ENCODE measurements at places on chromosomes 3 and 15.
A peak's percentile ranks its signal among the peaks of the same experiment; 100 is the strongest.

- DNase-seq, result no peak
Observed at GRCh38 chr3:133965906-133966305, 63.8 kb downstream of the SLCO2A1 start.

GRCh38 chr3:146817704-146818103 is 212.6 kb upstream of the PLSCR5 start:
- DNase-seq, result no peak

- peak; percentile 18 for DNase-seq
Observed at GRCh38 chr3:149813367-149814281, 609 bp downstream of the RNF13 start.

DNA sequence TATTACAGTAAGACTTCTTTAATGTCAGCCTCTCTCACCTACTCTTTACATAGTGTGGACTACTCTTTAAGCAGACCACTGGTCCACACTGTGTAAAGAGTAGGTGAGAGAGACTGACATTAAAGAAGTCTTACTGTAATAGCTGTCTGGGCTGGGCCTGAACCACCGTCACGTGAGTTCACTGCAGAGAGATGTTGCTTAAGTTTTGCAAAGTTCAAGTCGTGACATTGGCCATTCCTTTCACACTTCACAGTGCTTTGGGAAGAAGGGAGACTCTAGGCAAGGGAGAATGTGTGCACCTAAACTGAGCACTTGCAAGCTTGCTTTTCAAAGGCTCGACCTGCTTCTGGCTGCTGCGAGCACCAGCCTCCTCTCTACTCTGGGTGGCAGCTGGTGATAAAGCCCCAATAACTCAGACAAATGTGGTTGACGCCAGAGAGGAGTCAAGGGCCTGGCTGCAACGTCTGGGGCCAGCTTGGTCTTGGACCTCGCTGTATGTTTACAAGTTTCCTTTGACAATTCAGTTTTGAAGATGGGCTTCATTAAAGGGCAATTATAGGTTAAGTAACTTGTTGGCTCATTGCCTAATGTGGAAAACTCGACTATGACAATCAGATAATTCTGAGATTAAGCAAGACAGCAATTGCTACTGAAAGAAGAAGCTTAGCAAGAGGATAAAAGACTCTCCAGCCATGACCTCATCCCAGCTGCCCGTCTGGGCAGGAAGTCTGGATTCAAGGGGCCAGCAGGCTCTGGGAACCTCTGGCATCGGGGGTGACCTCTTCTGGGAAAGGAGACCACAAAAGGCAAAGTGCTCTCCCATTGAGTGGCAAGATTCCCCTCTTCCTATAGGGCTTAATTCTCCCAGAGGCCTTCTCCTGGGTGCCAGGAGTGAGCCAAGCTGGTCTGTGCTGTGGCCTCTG is 242.1 kb upstream of the TLE3 start:
- DNase-seq, result no peak

- DNase-seq, result no peak
Observed at GRCh38 chr3:194632226-194632808, 902 bp downstream of the TMEM44 start.

DNA sequence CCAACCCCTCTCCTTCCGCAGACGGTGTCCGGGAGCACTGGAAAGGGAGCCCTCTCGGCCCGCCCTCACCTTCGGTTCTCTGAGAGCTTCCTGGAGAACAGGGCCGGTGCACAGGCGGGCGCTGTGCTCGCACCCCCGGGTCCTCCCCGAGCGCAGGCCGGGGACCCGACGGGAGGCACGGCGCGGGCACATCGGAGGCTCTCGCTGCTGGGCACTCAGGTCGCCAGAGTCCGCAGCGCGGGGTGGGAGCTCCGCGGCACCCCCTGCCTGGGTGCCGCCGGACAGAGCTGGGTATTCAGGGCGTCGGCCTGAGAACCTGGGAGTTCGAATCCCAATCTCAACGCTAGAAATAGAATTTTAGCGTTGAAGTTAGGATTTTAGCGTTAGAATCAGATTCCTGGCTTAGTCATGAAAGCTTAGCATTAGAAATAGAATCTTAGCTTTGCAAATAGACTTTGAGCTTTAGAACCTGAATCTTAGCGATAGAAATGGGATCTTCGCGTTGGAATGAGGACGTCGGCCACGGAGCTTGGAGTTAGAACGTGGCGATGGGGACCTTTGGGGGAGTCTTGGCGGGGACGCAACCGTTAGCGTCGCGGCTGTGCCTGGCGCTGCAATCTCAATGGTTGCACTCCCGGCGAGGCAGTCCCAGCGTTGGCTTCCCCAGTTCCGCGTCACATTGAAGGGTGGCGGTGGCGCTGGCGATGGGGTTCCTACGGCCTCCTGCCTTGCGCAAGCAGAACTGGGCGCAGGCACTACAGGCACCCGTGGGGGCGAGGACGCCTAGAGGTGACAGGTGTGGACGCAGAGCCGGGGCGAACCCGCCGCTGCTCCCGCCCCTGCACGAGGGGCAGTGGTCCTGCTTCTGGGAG is 549 bp downstream of the TRH start:
- no peak for DNase-seq

GRCh38 chr3:180802837-180803236 is 109.6 kb upstream of the FXR1 start:
- no peak for DNase-seq

GRCh38 chr3:124777762-124778470 is 47.7 kb downstream of the UMPS start:
- no peak for DNase-seq

DNA sequence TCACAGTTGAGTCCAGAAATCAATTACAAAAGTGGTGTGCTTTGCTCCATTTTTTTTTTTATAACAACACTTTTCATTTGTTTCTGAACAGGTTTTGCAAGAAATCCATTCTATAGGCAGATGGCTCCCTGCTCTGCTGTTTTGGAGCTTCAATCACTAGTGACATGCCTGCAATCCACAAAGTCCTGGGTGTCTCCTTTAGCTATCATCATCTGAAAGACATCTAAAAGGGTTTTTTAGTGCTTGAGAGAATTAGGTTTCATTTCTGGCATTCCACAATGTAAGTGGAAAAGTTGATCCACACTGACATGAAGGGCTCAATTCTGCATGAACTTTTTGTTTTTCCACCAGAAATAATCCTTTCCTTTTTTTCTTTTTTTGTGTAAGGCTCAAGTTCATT is 24.0 kb upstream of the MEIS2 start:
- DNase-seq, result no peak

DNA sequence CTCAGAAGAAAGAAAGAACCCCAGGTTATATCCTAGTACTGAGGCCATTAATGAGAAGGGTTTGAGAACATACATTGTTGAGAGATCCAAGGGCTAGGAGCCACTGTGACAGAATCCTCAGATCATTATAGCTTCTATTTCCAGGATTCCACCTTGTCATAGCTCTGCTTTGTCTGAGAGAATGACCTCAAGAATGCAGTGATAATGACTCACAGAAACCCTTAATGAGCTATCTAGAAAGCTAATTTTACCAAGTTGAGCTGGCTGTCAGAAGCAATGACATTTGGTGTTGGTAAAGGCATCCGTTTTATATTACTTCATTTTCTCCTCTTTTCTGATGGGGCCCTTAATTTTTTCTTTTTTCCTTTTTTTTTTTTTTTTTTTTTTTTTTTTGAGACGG is 10.9 kb downstream of the TRIP4 start:
- DNase-seq, result no peak

DNA sequence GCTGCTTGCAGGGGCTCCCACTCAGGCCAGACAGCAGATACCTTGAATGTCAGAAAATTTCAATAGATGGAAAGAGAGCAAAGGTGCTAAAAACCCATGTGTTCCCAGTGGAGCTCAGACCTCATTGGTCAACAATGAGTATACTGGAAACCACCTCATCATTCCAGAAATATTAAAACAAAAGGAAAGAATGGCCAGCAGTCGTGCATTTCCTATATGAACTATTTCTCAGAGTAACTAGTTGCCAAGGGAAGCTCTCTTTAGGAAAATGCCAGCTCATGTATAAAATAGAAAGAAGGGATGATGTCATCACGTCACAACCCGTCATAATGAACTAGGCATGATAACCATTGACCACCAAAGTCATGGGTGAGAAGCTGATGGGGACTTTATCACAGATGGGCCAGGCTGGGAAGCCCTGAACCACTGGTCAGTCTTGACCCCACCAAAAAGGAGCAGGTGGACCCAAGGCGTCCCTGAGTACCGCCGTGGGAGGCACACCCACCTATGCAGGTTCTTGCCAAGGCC is 17.5 kb downstream of the DNAJB8 start:
- no peak for DNase-seq

- no peak for DNase-seq
Observed at GRCh38 chr15:33636234-33636633, 325.5 kb downstream of the RYR3 start.

GRCh38 chr15:78450285-78450858 is 12.4 kb downstream of the IREB2 start:
- no peak for DNase-seq

- no peak for DNase-seq
Observed at GRCh38 chr15:28935316-28935715, 49.5 kb downstream of the APBA2 start.

DNA sequence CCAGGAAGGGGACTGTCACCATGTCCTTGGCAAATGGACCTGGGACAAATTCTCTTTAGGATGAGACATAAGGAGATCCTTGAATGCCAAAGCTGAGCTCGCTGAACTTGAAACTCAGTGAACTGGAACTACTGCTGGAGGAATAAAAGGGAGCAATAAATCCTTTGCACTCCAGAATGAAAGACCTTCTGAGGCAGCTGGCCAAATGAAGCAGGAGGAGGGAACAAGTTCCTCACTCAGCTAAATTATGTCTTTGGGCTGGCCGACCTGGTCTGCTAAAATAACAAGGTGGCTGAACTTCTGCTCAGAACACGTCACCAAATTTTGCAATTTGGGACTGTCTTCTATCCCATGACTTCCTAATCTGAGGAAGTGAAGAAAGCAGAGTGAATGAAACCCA is 314.7 kb downstream of the LPP start:
- DNase-seq, result peak; percentile 47

DNA sequence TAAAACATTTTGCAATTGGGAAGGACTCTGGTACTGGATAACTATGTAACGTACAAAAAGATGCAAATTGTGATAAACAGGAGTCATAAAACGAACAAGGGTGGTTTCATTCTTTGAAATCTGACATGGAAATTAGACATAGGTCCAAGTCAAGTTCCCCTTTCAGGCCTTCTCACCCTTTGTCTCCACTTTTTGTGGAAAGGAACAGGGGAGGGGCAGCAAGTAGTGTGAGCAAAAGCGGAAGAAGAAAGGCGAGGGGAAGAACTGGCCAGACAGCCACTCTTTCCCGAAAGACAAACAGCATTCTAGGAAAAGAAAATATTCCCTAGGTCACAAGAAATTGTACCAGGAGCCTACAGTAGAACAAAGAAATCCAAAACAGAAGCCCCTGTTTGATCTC is 52.6 kb downstream of the MCF2L2 start:
- no peak for DNase-seq

DNA sequence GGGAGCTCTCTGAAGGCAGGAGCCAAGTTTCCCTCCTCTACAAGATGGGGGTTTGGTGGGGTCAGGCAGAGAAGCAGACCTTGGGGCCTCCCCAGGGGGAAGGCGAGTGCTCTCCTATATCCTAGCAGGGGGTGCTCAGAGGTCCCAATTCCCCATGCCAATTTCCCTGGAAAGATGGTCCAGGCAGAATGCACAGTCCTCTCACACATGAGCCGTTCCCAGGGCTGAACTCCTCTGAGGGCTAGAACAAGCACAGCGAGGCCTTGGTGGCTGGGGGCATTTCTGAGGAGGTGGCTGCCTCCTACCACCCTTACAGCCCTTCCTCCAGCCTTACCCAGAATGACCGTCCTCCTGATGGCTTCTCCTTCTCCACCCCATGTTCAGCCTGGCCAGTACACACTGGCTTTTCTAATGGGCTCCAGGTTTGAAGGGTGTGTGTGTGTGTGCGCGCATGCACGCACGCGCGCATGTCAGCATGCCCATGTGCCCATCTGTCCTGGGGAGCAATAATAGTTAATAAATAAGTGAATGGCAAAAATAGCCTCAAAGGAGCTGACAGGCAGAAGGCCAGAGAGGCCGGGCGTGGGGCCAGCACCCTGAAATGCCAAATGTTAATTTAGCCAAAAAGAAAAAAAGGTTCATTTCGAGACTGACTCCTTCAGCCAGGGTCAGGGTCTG is 24.4 kb downstream of the ADCY5 start:
- DNase-seq, result no peak

DNA sequence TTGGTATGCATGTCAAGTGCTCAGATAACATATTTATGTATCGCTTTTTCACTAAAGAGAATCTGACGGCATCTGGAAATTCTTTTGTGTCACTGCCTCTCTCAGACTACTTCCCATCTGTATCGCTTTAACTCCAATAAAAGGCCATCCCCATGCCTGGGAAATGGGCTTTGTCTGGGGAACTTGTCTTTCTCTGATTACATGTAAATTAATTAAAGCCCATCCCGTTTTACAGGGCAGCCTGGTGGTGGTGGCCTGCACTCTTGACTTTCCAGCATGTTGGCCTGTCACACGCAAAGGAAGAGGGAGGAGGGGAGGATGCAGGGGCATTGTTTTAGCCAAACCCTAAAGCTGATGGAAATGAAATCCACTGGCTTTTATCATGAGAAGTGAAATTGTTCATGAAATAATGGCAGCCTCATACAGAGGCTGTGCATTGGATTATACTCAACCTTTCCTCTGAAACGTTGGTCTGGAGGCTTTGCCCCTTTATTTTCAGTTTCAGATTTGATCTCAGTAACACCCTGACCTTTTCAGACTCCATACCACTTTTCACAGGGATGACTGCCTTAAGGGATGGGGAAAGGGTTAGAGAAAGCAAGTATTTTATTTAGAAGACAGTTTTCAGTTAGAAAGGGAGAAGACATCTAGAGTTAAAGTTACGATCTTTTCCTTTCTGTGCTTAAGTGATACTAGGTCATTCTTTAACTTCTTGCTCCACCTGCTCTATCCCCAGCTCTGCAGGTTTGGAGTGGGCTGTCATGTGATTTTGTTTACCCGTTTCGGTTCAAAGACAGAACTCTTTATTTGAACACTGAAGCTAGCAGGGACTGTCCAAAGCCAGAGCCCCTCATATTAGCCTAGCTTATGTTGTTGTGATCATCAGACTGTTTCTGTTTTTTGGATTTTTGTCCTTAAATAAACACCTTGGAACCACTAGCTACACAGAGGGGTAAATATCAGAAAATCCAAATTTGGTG is 94.6 kb upstream of the CTDSPL start:
- no peak for DNase-seq

DNA sequence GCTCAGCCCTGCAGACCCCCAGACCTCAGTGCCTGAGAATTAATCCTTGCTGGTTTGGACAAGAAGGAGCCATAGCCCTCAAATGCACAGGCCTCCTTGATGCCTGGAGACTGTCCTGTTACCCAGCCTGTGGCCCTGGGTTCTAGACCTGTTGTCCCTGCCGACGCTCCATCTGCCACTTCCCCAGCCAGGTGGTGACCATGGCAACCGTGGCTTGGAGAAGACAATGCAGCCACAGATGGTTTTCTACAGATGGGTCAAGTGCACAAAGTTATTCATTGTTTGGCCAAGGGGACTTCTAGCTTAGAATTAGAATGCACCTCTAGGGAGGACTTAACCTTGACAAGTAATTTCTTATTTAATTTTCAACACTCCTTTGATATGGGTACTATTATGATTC is 297.1 kb downstream of the UACA start:
- no peak for DNase-seq

- DNase-seq, result no peak
Observed at GRCh38 chr15:25182736-25183445, 228.1 kb downstream of the SNRPN start.

- DNase-seq, result no peak
Observed at GRCh38 chr3:123449997-123450604, 1.2 kb upstream of the ADCY5 start.
